ENCODE measurements at places on chromosomes 4 and X. TPM values are rescaled to one million over a fixed set of nuclear protein-coding genes. Genes with fewer than 3 reads are reported as not detected.

F8A3 gene
- polyA plus RNA-seq: 8.4 TPM

NOP14 gene
- polyA plus RNA-seq: 1.6 TPM

FOXR2 gene
- not detected for polyA plus RNA-seq

RENBP gene
- polyA plus RNA-seq: not detected

TCEAL7 gene
- 45.5 TPM for polyA plus RNA-seq

MFAP3L gene
- 43.4 TPM for polyA plus RNA-seq

KLHL8 gene
- polyA plus RNA-seq: 18.0 TPM

FAM9C gene
- not detected for polyA plus RNA-seq

ASMT gene
- polyA plus RNA-seq: not detected

FGD1 gene
- 1.1 TPM for polyA plus RNA-seq

CT45A1 gene
- not detected for polyA plus RNA-seq

POLA1 gene
- polyA plus RNA-seq: 1.1 TPM

STAP1 gene
- polyA plus RNA-seq: not detected

RAB40AL gene
- polyA plus RNA-seq: not detected

CASP3 gene
- 45.6 TPM for polyA plus RNA-seq

HTRA3 gene
- polyA plus RNA-seq: not detected

EDA gene
- polyA plus RNA-seq: 0.52 TPM

TECRL gene
- not detected for polyA plus RNA-seq

MGAT4D gene
- polyA plus RNA-seq: not detected

SATL1 gene
- 1.2 TPM for polyA plus RNA-seq

TMEM144 gene
- 40.6 TPM for polyA plus RNA-seq

BMX gene
- not detected for polyA plus RNA-seq

TXK gene
- polyA plus RNA-seq: not detected

VSIG4 gene
- polyA plus RNA-seq: not detected

NHS gene
- polyA plus RNA-seq: 0.74 TPM

PPEF1 gene
- polyA plus RNA-seq: 3.3 TPM

Measured in Purkinje cell (primary cell).